ENCODE measurements at places on chromosomes 12 and 14.

DNA sequence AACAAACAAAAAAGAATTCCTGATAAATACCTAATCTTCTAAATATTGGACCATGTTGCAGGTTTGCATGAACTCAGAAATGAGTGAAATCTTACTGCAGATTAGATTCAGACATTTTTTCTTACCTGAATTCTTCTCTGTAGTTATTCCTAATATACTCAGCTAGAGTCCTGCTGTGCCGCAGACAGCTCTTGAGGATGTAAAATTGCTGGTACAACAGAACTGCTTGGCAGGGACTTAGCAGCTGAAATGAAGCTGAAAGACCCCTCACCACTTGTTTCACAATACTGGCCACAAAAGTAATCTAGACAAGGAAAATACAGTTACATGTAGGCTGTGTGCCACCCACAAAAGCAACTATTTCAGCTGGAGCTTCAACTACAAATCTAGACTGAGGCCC, 48.3 kb upstream of the KICS2 start:
- no peak for DNase-seq

- DNase-seq: no peak
These were observed 307.6 kb upstream of the FBXO33 start for GRCh38 chr14:39739796-39740195.

GRCh38 chr12:92242907-92243306, 97.3 kb upstream of the BTG1 start:
- DNase-seq: no peak

GRCh38 chr14:100640471-100641273, 53.5 kb upstream of the BEGAIN start:
- DNase-seq: no peak

GRCh38 chr14:39873791-39874190, 441.6 kb upstream of the FBXO33 start:
- DNase-seq: no peak

DNA sequence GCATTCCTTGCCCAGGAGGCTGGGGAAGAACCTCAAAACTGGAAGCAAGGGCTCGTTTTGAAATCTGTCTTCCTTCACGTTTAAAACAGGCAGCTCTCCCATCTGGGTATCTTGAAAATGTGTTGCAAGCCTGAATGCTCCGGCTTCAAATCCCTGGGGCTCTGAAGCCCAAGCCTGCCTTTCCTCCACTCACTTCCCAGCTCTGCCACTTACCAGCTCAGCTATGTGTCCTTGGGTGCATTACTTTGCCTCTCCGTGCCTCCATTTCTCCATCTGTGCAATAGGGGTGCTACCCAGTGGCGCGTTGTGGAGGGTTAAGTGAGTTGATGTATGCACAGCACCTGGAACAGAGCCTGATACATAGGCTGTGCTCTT, 97.6 kb downstream of the GCH1 start:
- DNase-seq: no peak

DNA sequence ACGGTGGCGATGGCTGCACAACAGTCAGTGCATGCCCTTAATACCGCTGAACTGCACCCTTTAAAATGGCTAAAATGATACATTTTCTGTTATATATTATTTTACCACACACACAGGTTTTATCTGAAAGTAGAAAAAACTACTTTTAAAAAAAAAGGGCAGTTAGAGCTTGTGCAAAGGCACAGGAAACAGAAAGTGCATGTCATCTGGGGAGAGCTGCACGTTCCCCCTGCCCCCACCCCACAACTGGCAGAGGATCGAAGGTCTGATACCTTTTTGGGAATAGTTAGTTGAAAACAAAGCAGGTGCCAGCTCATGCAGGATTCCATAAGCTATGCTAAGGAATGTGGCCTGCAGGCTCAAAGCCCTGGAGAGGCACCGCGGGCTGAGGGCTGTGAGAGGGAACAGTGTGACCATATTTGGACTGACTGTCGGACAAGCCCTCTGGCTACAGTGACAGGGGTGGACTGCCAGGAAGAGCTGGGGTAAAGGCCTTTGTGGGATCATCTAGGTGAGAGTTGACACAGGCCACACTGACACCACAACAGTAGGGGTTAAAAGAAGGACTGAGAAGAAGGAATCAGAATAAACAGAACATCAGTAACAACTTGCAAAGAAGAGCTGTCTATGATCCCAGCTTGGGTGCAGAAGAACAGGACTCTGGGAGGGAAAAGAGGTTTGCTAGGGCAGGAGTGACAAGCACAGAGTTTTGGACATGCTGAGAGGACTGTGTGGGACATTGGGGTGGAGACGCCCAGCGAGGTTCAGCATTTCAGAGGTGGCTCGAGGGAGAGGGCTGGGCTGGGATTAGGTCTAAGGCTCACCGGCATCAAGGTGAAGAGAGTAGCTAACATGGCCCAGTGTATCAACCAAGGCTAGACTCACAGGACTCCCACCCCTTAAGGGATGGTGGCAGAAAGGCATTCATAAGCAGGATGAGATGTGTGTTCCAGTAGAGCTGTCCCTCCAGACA, 54.6 kb downstream of the ACTN1 start:
- DNase-seq: no peak

GRCh38 chr12:44000309-44000952, 164.6 kb downstream of the TMEM117 start:
- no peak for DNase-seq

DNA sequence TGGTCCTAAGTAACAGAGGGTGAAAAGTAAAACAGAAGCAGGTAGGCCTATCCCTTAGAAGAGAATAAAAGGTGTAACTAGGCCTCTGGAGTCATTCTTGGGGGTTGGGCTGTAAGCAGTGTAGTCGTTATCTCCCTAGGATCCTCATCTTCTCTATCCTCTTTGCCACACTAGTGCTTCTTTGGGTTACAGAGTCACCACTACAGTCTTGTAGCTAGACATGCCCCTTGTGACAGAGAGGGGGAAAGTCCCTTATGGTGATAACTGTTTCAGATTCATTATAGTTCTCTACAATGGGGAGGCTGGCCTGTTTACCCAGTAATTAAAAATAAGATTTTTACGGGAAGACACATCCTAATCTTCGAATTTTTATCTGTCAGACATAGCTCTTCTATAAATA, 16.4 kb upstream of the SRP54 start:
- no peak for DNase-seq

DNA sequence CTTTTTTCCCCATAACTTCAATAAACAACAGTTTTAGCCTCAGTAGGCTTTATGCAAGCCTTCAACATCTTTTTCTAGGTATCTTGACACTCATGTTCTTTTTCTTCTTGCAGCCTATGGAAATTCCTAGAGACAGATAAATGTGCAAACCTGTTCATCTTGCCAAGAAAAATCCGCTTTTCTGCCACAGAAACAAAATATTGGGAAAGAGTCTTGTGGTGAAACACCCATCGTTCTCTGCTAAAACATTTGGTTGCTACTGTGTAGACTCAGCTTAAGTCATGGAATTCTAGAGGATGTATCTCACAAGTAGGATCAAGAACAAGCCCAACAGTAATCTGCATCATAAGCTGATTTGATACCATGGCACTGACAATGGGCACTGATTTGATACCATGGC, 295.9 kb downstream of the ZFP36L1 start:
- DNase-seq: no peak

DNA sequence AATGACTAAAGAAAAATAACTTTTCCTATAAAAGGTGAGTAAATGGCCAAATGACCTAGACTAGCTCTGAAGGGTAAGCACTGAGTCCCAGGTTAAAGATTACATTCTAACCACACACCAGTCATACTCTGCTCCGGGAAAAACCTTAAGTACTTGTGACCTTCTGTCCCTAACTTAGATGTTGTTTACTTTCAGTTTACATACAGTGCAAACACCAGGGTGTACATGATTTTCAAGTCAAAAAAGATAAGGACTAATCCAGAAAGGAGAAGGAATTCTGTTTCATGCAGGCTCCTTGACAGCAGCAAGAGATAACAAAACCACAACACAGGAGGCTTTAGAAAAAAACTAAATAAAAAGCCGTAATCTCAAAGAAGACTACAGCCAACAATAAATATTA, 174.2 kb downstream of the PPM1H start:
- DNase-seq: no peak

DNA sequence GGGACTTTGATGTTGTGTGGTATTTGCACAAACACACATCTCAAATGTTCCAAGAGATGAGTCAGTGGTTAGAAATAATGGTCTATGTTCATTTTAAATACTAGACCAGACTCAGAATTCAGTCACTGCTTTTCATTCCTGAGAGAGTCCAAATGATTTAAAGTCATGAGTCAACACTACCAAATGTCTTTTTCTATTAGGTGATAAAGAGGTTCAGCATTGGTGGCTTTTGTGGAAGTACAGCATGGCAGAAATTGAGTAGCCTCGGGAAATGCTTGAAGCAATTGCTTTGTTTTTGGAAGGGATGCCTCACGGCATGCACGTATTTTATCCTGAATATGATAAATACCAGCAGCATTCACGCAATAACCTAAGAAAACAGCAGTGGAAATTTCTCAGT, 115.7 kb downstream of the DIO2 start:
- DNase-seq: no peak

GRCh38 chr12:12714276-12715021, 2.7 kb upstream of the CDKN1B start:
- DNase-seq: no peak

DNA sequence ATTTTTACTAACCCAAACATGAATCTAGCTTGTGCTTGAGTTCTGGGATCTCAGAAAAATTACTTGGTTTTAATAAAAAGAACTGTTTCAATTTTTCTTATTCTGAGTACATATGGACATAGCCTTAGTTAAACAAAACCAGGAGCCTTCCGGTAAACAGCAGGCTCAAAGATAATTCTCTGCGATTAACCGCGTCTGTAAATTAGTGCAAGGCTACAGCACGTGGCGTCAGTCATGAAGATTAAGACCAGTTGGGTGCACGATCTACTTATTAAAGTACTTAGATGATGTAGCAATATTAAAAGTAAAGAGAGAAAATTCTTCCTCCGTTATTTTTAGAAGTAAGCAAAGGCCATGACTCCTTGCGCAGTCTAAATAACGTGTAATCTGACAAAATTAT, 700 bp downstream of the KCNJ8 start:
- no peak for DNase-seq

GRCh38 chr14:71036433-71036832, 129.2 kb downstream of the PCNX1 start:
- no peak for DNase-seq

DNA sequence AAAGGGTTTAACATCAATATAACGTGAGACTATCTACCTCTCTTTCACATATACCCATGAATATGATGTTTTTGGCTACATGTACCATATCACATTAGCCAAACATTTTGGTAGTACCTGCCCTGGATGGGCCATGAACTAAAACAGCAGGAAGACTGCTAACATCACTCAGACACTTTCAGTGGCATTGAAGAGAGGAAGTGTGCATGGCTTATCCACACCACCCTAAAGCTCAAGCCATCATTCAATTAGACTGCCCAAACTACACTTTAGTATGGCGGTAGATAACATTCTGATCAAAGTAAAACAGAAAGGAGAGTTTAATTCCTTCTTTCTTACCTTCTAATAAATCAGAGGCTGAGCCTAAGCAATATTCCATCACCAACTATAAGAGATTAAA, 103.0 kb downstream of the PEBP1 start:
- DNase-seq: no peak

DNA sequence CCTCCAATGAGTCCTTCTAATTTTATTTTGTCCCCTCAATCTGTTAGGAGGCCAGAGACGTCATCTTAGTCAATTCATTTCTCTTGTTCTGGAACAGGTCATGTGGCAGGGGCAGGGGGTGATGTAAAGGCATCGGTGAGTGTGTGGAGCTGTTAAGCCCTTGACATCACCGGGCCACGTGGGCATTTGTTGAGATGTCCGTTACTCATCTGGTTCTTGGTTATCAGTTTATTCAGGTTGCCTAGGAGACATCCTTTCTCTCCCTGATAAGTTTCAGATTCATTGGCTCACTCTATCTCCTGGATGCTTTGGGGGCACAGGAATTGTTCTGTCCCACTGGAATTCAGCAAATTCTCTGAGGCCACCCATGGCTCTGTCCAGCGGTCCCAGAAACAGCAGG, 33.6 kb upstream of the SEL1L start:
- no peak for DNase-seq

DNA sequence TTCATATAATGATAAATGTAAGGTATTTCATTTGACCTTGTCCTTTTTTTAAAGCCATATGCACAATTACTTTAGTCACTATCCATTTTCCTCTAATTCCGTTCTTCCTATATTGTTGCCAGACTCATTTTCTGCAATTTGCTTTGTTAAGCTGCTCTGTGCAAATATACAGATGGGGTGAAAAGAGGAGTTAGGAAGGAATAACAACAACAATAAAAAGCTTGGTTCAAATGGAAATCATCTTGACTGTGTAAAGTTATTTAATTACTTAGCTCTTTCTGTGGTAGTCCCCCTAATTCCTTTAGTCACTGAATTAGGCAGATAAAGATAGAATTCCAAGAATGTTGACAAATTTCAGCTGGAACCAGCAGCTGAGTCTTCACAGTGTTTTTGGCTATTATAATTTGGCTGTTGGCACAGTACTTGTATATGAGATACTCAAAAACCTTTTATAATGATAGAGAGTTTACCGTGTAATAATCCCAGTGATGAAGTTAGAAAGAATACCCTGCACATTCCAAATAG, 838.0 kb downstream of the RPS29 start:
- no peak for DNase-seq

- no peak for DNase-seq
These were observed 118.8 kb downstream of the DPF3 start for GRCh38 chr14:72774894-72775620.

GRCh38 chr14:92675976-92676375, 72.5 kb downstream of the LGMN start:
- DNase-seq: no peak

DNA sequence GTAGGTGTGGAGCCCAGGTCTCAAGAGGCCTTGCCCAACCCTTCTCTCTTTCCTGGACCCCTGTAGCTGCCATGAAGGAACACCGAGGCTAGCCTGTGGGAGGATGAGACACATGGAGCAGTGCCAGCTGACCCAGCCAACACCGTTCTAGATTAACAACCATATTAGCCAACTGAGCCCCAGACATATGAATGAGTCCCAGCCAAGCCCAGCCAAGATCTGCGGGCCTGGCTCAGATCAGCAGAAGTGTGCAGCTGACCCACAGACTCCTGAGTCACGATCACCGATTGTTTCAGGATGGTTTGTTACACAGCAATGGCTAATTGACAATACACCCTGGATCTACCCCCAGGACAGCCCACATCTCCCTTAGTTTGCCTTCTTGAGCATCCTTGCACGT, 82.1 kb downstream of the NTF3 start:
- no peak for DNase-seq

GRCh38 chr12:14280921-14281320, 84.6 kb upstream of the ATF7IP start:
- DNase-seq: no peak

Measured in cerebellar nuclear complex (tissue), 1 donor.